ENCODE measurements at places on chromosomes 16 and 17.

DNA sequence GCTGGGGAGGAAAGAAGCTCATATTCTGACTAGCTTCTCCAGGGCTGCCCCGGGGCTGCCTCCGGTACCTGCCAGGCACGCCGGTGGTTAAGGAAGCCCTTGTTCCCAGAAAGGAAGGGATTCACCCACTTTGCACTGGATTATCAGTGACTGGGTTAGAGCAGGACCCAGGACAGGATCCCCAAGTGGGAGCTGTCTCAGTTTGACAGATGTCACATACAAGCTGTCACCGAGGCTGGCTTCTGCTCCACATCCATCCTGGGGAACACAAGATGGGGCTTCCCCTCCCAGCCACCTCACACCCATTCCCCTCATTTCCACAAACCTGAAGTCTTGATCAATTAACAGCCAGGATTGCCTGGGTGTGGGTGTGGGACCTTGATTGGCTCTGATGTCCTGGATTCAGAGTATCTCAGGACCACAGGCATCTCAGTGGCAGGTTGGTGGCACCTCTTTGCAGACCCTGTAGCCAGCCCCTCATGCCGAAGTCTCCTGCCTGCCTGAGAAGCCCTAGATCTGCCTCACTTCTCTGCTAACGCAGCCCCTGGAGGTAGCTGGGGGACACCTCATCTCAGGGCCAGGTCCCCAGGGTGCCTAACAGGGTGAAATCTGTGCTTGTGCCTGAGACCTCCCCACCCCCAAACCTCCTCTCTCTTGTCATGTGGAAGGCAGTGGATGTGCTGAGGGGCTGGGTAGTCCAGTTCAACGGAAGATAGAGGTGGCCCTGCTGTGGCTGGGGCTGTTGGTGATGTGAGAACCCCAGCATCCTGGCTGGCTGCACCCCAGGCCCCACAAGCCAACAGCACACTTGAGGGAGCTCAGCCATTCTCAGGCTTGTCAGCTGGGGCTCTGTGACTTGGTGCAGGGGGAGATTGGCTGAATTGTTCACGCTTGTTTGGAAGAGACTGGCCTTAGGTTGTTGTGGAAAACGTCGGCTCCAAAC is 1.4 kb downstream of the CACNG5 start:
- DNase-seq, result no peak

DNA sequence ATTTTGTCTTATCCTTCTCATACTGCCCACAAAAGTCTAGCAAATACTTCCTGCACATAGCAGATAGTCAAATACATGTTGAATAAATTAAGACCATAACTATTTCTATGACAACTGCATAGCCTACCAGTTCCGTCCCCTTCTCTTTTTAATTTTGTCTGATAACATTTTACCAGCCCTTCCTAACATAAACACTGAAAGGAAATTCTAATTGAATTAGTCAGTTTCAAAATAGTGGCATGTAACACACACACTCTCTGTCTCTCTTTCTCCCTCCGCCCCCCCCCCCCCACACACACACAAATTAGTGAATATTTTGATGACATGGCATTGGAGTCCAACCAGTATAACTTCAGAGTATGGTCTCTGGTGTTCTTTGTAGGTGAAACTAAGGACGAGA is 41.8 kb downstream of the TNRC6C start:
- DNase-seq, result no peak

GRCh38 chr16:61261315-61261714 is 774.9 kb downstream of the CDH8 start:
- no peak for DNase-seq

DNA sequence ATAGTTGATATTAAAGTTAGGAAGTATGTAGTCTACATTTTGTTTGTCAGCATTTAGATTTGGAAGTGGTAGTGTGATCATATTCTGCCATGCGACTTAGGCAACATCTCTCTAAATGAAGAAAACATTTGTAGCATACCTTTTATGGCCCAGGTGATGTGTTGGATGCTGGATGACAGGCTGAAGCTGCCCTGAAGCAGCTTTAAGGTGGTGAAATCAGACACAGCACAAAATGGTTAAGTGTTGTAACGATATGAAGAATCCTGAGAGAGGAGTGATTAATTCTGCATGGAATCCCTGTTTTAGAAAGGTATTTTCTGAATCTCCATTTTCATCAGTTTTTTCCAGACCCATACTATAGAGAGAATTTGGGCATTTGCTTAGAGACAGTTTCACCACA is 28.3 kb downstream of the AATF start:
- no peak for DNase-seq

- peak; percentile 33 for DNase-seq
These were observed 3.5 kb downstream of the ZFPM1 start for GRCh38 chr16:88456356-88457292.

GRCh38 chr16:17330044-17330443 is 140.7 kb downstream of the XYLT1 start:
- no peak for DNase-seq

- DNase-seq, result no peak
These were observed 163.5 kb upstream of the KIF2B start for GRCh38 chr17:53659181-53659580.

- no peak for DNase-seq
These were observed 6.6 kb downstream of the NHERF2 start for GRCh38 chr16:2033057-2033908.

GRCh38 chr16:82118749-82119148 is 51.3 kb downstream of the MPHOSPH6 start:
- no peak for DNase-seq
